ENCODE measurements at places on chromosomes 7 and 10.

DNA sequence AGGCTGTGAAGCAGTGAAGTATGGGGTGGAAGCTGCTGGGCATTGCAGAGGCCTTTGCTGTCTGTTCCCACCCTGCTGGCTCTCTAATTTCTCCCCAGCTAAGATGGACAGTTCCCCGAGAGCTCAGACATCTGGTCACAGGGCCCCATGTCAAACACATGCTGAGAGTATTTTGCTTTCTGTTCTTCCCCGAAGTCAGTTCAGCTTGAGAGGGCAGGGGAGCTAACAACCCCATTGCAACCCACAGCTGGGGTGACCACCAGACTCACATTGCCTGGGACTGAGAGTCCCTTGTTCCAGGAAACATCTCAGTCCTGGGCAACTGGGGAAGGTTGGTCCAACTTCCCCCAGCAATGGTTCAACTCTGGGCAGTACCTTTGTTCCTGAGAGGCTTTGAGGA, 52.8 kb downstream of the ABCA13 start:
- DNase-seq = no peak

- DNase-seq = no peak
Measured at GRCh38 chr7:90877201-90877600, 281.1 kb downstream of the CDK14 start.

DNA sequence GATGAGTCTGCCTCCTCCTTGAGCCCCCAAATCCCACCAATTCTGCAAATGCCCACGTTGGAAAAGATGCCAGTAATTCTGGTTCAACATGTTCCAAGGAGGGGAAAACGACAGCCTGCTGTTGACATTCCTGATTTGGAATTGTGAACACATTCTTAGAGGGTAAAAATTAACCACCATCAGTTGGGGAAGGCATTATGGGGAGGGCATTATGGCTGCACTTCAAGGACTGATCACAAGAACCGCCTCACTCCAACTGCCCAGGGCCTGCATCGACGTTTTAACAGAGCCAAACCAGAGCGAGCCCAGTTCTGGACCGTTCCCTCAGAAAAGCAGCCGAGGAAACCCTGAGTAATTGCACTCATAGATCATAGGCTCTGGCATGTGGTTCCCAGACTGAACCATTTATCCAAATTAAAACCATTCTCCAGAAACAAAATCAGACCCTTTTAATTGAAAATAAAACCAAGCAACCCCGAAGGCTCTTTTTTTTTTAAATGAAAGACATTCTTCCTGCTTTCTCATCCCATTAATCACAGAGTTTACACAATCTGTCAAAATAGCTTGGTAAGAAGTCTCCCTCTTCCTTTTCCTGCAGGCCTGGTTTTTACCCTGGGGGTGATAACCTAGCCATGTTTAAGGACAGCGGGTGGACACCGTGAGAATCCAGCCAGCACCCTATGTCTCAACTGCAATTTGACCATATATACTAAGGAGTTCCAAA, 8.0 kb downstream of the TNS3 start:
- DNase-seq = no peak

DNA sequence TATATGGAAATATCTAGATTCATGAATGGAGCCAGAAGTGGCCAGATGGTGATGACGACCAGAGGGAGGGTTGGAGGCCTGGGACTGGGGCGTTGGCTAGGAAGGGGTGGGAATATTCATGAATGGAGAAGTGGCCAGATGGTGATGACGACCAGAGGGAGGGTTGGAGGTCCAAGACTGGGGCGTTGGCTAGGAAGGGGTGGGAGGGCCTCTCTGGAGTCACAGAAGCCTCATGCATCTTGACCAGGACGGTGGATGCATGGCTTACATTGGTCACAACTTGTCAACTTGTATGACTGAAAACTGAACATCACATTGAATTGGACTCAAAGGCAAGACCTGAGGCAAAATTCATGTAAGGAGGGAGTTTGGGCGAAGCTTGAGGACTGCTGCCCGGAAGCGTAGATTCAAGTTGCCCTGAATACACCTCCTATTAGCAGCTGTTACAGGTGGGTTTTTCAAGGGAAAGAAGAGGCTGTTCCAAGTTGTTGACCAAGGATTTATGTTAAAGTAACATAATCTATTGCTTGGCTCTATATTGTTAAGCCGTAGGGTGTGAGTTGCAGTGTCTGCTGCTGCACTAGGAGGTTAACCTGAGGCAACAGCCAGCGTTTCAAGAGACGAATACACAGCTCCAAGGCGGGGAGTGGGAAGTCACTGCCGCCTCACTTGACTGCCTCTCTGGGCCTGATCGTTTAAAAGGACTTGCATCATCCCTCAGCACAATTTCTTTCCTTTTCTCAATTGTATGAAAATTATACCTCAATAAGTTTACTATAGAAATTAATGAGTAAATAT, 55.1 kb upstream of the FAM20C start:
- DNase-seq = no peak

- no peak for DNase-seq
Measured at GRCh38 chr7:7405461-7405860, 130.2 kb downstream of the COL28A1 start.

DNA sequence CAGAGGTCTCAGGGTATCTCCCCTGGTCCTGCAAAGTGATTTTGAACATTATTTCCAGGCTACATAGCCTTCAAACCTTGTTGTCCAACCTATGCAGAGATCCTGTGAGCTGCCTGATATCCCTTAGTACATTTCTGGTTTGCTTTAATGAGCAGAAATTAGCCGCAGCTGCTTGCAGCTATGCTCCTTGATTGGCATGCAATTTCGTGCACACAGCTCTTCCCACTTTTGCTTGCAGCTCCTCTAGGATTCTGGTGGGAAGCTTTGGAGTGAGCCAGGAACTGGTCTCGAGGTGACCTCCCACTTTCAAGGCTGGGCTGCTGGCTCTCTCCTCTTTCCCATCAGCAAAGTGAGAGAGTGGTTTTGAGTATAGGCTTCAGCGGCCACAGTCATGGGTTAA, 45.8 kb downstream of the OAT start:
- DNase-seq = no peak
